ENCODE measurements at places on chromosomes 11 and 22.

DNA sequence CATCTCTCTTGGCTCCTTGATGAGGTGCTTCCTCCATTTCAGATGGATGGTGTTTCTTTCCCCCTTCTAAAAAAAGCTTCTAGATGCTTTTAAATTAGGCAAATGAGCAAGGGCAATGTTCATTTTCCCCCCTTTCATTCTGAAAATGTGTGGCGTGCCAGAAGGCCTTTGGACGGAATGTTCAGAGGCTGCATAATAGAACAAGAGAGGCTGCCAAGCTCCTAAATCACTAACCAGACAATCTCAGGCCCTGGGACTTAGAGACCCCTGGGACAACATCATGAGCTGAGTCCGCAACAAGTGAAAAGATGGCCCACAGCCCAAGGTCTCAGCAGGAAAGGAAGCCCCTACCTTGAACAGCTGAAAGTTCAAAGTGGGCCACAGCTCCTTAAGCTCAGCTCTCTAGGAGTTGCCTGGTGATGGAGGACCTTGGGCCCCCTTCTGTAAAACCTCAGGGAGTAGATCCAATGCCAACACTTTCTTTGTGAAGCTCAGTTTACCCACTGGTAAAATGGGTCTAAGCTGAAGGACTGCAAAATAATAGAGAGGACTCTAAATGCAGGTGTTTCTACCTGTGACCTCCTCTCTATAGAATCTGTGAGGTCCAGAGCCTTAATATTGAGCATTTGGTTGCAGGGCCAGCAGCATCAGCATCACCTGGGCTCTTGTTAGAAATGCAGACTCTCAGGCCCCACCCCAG lies 144.0 kb downstream of the FBXO7 start:
- no peak for DNase-seq

- peak; percentile 46 for DNase-seq
These were observed 12.4 kb downstream of the ANO9 start for GRCh38 chr11:429391-429790.

- no peak for DNase-seq
These were observed 275.3 kb downstream of the C11orf87 start for GRCh38 chr11:109697140-109697843.

- no peak for DNase-seq
These were observed 3.1 kb upstream of the IL17REL start for GRCh38 chr22:50015451-50016307.

- DNase-seq, result no peak
These were observed 14.4 kb downstream of the DCUN1D5 start for GRCh38 chr11:103077554-103077953.

- no peak for DNase-seq
These were observed 29.1 kb upstream of the AQP11 start for GRCh38 chr11:77560605-77561004.

- no peak for DNase-seq
These were observed 690 bp downstream of the CKAP5 start for GRCh38 chr11:46845440-46845739.

DNA sequence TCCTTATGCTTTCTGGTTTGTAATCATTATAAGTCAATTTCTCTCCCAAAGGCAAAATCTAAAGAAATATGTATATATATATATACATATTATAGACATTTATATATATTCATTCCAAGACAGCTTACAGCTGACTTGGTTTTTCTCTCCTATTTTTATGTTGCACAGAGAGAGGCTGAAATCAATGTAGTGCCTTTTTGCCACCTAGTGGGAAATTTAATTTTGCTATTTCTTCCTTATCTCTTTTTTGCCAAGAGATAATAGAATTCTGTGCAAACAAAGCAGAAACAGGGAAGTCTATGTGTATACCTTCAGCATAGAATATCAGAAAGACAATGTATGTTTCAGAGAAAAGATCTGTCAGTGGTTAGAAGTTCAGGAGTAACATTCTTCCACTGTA lies 186.0 kb upstream of the ANO5 start:
- DNase-seq, result no peak

DNA sequence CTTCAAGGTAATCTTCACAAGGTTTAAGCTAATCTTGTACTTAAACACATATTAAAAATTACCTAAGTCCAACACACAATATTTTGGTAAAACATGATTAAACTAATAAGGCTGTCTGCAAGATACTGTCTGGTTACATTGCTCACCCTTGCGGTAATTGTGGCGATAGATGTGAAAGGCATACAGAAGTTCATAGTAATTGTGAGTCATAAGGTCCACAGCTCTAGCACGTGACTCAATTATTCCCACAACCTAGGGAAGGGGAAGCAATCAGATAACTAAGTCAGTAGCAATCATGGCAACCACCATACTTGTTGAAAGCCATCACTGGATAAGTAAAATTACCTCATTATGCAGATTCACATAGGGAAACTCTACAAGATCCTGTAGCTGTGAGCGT lies 30.5 kb upstream of the FNBP4 start:
- DNase-seq, result no peak

DNA sequence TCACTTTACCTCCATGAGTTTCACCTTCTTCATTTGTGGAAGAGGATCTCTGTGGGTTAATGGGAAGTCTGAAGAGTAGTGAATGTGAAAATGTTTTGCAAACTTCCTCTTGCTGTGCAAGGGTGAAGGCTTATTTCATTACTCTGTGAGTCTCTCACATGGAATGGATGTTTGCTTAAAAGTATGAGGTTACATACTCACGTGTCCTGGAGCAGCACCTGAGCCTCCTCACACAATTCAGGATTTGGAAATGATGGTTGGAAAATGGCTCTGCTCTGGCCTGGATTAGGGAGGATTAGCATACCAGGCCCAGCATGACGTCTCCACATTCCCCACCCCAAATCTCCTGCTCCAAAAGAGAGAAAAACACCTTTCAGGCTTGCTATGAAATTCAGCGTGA lies 4.8 kb downstream of the GRAMD1B start:
- no peak for DNase-seq

- no peak for DNase-seq
These were observed 42.0 kb downstream of the ALX4 start for GRCh38 chr11:44267750-44268613.

DNA sequence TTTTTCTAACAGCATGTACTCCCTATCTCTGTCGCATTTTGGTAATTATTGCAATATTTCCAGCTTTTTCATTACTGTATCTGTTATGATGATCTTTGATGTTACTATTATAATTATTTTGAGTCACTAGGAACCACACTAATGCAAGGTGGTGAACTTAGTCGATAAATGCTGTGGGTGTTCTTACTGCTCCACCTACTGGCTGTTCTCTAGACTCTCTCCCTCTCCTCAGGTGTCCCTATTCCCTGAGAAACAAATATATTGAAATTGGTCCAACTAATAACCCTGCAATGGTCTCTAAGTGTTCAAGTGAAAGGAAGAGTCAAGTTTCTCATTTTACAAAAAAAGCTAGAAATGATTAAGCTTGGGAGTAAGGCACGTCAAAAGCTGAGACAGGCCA lies 10.5 kb downstream of the ARL14EP start:
- DNase-seq, result no peak

- no peak for DNase-seq
These were observed 74.6 kb upstream of the FAT3 start for GRCh38 chr11:92149996-92150395.

GRCh38 chr11:61473370-61474012 lies 35.1 kb upstream of the LRRC10B start:
- no peak for DNase-seq

DNA sequence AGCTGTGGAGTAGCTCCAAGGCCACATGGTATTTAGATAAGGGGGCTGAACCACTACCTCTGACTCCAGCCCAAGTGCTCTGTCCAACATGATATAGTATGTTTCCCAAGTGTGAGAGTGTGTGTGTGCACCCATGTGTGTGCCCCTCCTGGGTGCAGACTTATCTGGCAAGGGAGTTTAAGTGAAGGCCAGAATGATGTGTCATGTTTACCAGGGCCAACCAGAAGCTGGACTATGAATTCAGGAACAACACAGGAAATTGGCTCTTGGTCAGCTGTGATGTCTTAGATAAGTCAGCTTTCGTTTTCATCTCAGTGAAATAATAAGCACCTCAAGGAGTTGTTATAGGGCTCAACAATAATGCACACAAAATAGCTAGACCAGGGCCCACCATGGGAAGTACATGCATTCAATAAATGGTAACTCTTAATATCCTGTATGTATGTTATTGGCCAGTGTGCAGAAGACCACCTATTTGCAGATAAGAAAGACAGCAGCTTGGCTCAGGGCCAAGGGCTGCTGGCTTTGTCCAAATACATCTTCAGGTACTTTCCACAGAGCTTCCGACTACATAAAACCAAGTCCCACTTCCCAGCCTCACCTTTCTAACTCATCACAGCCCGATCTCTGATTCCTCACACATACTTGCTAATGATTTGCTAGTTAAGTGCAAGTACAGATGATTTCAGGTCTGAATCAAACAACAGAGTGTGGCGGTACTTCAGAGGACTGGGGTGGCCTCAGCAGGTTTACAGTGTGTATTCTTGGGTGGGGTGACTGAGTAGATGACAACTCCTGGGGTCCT lies 120.9 kb downstream of the ME3 start:
- DNase-seq, result no peak

DNA sequence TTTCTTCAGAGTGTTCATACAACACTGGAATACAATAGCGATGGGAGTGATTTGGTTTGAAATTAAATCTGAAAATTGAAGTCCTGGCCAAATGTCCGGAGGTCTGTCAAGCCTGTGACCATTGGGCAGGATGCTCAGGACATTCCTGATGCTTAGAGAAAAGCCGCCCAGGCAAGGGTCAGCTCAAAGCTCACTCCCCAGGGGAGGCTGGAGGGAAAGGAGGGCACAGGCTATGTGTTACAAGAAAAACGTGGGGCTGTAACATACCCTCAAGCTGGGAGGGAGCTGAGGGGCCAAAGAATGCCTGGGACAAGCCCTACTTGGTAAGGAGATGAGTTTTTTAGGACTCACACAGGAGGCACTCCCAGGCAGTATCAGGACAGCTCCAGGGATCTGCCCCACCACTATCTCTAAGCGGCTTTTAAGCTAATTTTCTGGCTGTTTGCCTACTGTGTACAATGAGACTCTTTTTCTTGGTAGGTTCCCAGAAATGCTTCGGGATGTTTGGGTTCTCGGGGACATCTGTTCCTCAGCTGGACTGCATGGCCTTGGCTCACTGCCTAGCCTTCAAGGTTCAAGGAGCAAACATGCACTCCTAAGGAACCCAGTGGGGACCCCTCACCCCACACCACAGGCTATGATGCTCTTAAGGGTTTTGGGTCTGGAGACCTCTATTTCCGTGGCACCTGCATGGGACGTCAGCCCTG lies 500.1 kb downstream of the BRD1 start:
- no peak for DNase-seq

DNA sequence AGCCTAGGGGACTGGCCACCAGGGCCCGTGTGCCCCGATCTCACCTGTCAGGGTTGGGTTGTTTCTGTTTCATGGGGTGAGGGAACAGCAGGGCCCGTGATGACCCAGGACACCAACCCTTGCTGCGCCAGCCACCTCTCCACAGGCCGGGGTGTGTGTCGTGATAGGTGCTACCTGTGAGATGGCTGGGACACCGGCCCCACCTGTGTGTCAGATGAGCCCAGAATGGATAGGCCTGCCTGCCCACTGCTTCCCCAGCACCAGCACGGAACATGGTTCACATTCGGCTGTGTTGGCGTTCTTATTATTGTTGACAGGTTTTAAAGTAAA lies 7.1 kb downstream of the CLDN5 start:
- no peak for DNase-seq

GRCh38 chr22:37267135-37267587 lies 15.1 kb upstream of the CYTH4 start:
- peak; percentile 59 for DNase-seq

GRCh38 chr11:120759046-120759445 lies 247.5 kb downstream of the GRIK4 start:
- no peak for DNase-seq

DNA sequence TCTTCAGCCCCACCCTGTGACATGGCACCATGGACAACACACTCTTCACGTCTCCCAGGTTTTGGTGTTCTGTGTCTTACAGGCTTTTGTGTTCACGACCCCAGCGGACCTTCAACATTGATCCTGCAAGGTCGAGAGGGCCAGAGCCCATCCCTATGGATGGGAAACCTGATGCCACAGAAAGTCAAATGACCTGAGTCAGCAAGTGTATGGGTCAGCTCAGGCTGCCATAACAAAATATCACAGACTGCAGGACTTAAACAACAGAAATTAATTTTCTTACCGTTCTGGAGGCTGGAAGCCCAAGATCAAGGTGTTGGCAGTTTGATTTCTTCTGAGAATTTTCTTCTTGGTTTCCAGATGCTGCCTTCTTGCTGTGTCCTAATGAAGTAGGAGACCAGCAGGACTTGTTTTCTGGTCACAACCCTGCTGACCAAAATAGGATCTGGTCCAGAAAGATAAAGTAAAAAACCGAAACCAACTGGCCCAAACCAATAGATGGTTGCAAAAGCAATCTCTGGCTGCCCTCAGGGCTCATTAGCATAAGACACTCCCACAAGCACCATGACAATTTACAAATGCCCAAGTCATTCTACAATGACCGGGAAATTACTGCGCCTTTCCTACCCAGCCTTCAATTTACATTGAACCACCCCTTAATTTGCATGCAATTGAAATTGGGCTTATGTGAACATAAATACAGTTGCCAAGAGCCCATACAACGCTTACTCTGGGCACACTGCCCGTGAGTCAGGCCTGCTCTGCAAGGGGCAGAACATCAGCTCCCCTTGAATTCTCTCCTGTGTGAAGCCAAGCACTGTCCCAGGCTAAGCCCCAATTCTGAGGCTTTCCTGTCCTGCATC lies 113.9 kb downstream of the RPS6KA4 start:
- no peak for DNase-seq

- DNase-seq, result no peak
These were observed 2.5 kb upstream of the DNAL4 start for GRCh38 chr22:38796262-38796957.

DNA sequence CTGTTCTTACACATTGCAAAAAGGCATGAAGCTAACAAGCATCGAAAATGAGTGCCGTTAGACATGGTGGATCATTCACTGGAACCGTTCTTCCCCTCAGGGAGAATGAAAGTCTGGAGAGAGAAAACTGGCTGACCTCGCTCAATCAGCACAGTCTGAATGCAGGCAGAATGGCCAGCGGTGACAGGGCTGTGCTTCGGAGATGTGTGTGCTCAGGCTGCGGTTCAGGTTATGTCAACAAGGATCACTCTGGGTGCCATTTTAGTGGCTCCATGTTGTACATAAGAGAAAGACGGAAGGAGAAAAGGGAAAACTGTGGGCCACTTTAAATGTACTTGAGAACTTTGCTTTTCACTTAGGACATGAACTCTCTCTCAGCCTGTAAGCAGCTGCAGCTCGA lies 749.8 kb upstream of the ARHGAP42 start:
- no peak for DNase-seq

DNA sequence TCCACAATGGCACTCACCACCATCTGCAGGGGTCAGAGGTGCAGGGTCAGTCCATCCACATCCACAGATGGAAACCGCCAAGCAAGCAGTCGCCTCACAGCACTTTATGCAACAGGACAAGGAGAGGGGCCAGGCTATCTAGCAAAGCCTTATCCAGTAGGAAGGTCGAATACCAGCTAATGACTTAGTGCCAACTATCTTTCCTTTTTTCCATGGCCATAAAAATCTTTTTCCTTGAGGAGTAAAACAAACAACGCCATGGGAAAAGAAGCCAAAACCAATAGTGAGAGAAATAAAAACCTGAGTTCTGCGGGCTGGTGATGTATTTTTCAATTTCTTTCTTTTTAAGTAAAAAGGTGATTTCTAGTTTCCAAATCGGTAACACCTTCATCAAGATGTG lies 8.2 kb downstream of the SNX19 start:
- DNase-seq, result no peak

- DNase-seq, result no peak
These were observed 208.1 kb downstream of the DBX1 start for GRCh38 chr11:19952116-19952605.

- peak; percentile 97 for DNase-seq
These were observed 14.0 kb downstream of the SSH3 start for GRCh38 chr11:67317205-67317887.

GRCh38 chr11:116386118-116386699 lies 386.6 kb downstream of the BUD13 start:
- no peak for DNase-seq

All from CD8-positive, alpha-beta memory T cell (primary cell).